Astrocyte (in vitro differentiated cells and primary cell): ENCODE measurements at places on chromosomes 1 and 21. TPM values are rescaled to one million over a fixed set of nuclear protein-coding genes. Genes with fewer than 3 reads are reported as not detected.

DNA sequence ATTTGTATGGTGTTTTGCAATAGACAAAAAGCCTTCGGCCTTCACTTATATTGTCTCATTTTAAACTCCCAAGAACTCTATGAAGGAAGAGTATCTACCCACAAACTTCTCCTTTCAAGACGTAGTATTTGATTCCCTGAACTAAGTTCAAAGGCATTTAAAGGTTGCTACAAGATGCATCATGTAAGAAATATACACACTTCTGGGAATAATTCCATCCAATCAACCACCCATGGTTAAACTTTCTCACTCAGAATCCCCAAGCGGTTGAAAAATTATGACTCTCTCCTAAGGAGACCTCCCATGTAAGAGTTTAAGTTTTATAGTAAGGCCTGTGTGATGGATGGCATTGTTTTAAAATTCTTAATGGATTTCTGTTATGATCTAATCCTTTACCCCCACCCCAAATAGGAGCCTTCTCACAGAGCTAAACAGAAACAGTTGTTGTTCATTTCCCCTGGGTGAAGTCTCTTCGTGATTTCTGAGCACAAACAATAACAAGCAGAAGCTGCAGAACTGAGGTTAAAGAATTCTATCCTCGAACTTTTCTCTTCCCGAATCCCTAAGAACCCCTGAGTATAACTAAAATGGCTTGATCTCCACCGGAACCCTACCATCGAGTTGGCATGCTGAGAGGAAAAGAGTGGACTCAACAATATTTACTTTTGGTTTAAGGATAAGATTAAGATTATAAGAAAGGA is 185.0 kb downstream of the TGFBR3 start:
- peak overlapping the region; percentile 21 for H3K27ac ChIP-seq
- no peaks in the 10 kb centered on the region for H3K4me1 ChIP-seq

- H3K4me3 ChIP-seq = no peak overlapping the region
- no peaks in the 10 kb centered on the region for H3K36me3 ChIP-seq
- H3K4me1 ChIP-seq = peaks cover 19% of the 10 kb centered on the region
- H3K27me3 ChIP-seq = peaks cover 8% of the 10 kb centered on the region
- DNase-seq = peak; percentile 94
- no peak overlapping the region for H3K27ac ChIP-seq
Measured at GRCh38 chr1:20058531-20058930, 11.5 kb upstream of the PLA2G5 start.

GRCh38 chr1:68270951-68271350 is 38.6 kb upstream of the WLS start:
- no peak overlapping the region for H3K4me3 ChIP-seq
- DNase-seq = no peak
- H3K4me1 ChIP-seq = peaks cover 12% of the 10 kb centered on the region
- no peaks in the 10 kb centered on the region for H3K27me3 ChIP-seq
- no peak overlapping the region for H3K27ac ChIP-seq
- H3K36me3 ChIP-seq = no peaks in the 10 kb centered on the region

- peaks cover 4% of the 10 kb centered on the region for H3K4me1 ChIP-seq
- no peak overlapping the region for H3K4me3 ChIP-seq
- peaks cover 30% of the 10 kb centered on the region for H3K36me3 ChIP-seq
- H3K27ac ChIP-seq = no peak overlapping the region
Measured at GRCh38 chr1:206449565-206449964, 20.7 kb upstream of the IKBKE start.

- H3K36me3 ChIP-seq = no peaks in the 10 kb centered on the region
- H3K4me3 ChIP-seq = no peak overlapping the region
- H3K27me3 ChIP-seq = no peaks in the 10 kb centered on the region
- DNase-seq = no peak
Measured at GRCh38 chr1:236150986-236151385, 8.6 kb downstream of the GPR137B start.

- H3K36me3 ChIP-seq = no peaks in the 10 kb centered on the region
- H3K27me3 ChIP-seq = no peaks in the 10 kb centered on the region
- DNase-seq = peak; percentile 16
- no peak overlapping the region for H3K4me3 ChIP-seq
Measured at GRCh38 chr1:73832276-73833181, 365.4 kb downstream of the LRRIQ3 start.

- H3K4me3 ChIP-seq = no peak overlapping the region
- peak overlapping the region; percentile 89 for H3K27ac ChIP-seq
Measured at GRCh38 chr1:153613406-153613805, 469 bp upstream of the S100A16 start.

DNA sequence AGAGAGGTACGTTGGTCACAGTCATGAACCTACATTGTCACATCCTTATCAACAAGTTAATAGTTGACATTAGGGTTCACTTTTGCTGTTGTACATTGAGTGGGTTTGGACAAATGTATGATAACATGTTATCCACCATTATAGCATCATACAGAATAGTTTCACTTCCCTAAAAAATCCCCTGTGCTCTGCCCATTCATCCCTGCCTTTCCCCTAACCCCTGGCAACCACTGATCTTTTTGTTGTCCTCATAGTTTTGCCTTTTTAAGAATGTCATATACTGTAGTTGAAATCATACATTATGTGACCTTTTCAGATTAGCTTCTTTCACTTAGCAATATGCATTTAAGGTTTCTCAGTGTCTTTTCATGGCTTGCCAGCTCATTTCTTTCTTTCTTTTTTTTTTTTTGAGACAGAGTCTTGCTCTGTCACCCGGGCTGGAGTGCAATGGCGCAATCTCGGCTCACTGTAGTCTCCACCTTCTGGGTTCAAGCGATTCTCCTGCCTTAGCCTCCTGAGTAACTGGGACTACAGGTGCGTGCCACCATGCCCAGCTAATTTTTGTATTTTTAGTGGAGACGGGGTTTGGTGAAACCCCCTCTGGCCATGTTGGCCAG is 50.6 kb downstream of the UCK2 start:
- no peaks in the 10 kb centered on the region for H3K27me3 ChIP-seq
- H3K27ac ChIP-seq = no peak overlapping the region
- DNase-seq = no peak
- no peaks in the 10 kb centered on the region for H3K4me1 ChIP-seq
- H3K36me3 ChIP-seq = no peaks in the 10 kb centered on the region
- H3K4me3 ChIP-seq = no peak overlapping the region

- H3K4me3 ChIP-seq = no peak overlapping the region
- H3K27ac ChIP-seq = no peak overlapping the region
- no peak for DNase-seq
- peaks cover 21% of the 10 kb centered on the region for H3K4me1 ChIP-seq
- no peaks in the 10 kb centered on the region for H3K27me3 ChIP-seq
Measured at GRCh38 chr21:37063433-37063832, 9.4 kb downstream of the PIGP start.

Gene CLDN14
- not detected in 2 replicates for total RNA-seq

Gene NFYC
- 48.4 and 51.1 TPM in 2 replicates for total RNA-seq

Gene LRP8
- 12.8 and 13.9 TPM in 2 replicates for total RNA-seq

Gene PCSK9
- 0.53 and 1.4 TPM in 2 replicates for total RNA-seq

Gene GPR25
- total RNA-seq = not detected in 2 replicates
